ENCODE measurements at places on chromosomes 4 and X.

DNA sequence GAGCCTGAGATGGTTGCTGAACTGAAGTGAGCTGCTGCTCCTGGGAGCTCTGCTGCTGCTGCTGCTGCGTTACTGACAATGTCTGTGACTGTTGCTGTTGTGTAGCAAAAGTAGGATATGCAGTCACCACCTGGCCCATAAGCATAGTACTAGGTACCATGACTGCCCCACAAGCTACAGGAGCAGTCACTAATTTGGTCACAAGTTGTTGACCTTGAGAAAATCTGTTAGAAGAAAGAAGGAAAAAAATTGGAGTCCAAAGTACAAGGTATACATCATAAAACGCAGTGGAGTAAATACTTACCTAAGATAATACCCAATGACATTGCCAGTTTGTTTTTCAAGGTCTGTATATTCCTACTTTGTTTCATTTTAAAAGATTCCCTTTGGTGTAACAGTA lies 42.6 kb downstream of the TMEM165 start:
- no peak for DNase-seq

GRCh38 chr4:148923881-148924280 lies 481.7 kb upstream of the NR3C2 start:
- no peak for DNase-seq

- DNase-seq: no peak
These were observed 7.6 kb downstream of the FABP2 start for GRCh38 chr4:119314356-119314755.

GRCh38 chrX:47637546-47638195 lies 7.9 kb upstream of the CFP start:
- DNase-seq: no peak

GRCh38 chrX:10172877-10173276 lies 16.1 kb downstream of the CLCN4 start:
- no peak for DNase-seq
